NCI-H2081 treated with DMSO at 0.1 percent for 48 hours (cell line): ENCODE measurements at places on chromosomes 1 and 21.

- DNase-seq, result no peak
Measured at GRCh38 chr1:33007190-33008050, 29.3 kb downstream of the AK2 start.

GRCh38 chr1:43282220-43283195 lies 2.9 kb downstream of the C1orf210 start:
- DNase-seq, result no peak

DNA sequence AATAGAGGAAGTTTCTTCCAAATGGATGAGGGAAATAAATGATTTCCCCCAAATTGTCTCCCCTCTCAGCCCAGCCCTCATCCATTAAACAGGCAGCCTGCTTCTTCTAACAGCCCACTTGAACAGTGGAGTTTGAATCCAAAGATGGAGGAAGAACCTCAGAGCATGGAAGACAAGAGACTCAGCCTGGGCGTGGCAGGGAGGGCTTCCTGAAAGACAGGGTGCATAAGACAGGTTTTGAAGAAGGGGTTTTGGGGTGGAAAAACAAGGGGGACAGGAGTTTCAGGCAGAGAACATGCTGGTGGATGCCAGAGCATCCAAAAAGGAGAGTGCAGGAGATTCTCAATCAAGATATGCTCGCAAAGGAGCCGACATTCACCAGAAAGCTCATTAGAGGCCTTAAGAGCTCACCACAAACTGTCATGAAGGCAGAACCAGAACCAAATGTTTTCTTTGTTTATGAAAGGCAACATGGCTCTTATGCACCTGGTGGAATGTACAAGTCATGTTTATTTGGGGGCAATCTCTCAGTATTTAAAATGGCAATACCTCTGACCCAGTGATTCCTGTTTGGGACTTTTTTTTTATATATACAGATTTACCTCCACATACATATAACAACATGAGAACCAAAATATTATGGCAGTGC lies 26.5 kb upstream of the TSPEAR start:
- DNase-seq, result no peak

DNA sequence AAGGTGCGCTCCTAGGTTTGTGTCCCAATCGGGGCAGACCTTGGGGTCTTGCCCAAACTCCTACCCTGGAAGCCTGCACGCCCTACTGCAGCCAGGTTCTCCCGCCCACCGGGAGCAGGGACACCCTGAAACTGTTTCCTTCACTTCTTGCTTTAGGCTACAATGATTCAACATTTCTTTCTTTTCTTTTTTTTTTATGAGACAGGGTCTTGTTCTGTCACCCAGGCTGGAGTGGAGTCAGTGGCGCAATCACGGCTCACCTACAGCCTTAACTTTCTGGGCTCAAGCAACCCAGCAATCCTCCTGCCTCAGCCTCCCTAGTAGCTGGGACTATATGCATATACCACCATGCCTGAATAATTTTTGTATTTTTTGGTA lies 75.8 kb downstream of the ITPKB start:
- DNase-seq, result no peak

- no peak for DNase-seq
Measured at GRCh38 chr1:224149709-224150108, 33.3 kb upstream of the DEGS1 start.

DNA sequence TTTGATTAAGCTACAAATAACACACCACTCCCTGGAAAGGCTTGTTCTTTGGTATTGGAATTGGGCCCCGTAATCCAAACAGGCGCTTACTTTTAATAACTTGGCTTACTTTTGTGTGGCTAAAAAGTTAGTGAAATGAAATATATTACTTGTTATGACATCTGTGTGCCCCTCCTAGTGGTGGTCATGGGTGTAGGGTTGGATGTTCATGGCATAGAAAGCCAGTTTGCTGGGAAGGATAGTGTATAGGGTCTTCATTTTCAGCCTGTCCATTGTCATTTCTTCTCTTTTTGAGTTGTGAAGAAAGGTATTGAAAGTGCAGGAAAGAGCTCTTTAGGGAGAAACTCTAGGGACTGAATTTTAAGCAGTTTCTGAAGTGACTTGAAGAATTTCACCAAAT lies 5.9 kb downstream of the CDC14A start:
- no peak for DNase-seq

DNA sequence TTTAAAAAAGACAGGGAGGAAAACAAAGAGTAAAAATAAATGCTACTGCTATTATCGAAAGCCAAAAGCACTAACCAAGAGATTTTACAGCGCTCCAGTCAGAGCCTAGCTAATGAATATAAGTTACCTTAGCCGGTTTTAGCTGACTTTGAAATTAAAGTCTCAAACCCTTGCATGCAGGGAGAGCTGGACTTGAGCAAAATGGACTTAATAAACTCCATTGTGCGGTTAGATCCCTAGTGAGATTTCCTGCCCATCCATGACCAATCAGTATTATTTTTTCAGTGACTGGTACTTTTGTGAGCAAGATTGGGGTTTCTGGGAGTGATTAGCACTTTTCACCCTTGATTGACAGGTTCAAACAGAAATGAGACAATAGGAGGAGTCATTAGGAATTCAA lies 333.4 kb upstream of the ADGRL2 start:
- DNase-seq, result no peak

- DNase-seq, result no peak
Measured at GRCh38 chr1:22608361-22608760, 28.1 kb upstream of the C1QA start.

DNA sequence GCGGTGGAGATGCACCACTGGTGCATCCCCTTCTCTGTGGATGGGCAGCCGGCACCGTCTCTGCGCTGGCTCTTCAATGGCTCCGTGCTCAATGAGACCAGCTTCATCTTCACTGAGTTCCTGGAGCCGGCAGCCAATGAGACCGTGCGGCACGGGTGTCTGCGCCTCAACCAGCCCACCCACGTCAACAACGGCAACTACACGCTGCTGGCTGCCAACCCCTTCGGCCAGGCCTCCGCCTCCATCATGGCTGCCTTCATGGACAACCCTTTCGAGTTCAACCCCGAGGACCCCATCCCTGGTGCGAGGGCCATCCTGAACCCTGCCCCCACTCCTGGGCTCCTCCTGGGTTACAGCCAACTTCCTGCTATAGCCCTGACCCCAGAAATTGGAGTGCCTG lies 13.0 kb downstream of the NTRK1 start:
- no peak for DNase-seq

GRCh38 chr1:192609110-192610079 lies 26.6 kb upstream of the RGS13 start:
- DNase-seq, result no peak

DNA sequence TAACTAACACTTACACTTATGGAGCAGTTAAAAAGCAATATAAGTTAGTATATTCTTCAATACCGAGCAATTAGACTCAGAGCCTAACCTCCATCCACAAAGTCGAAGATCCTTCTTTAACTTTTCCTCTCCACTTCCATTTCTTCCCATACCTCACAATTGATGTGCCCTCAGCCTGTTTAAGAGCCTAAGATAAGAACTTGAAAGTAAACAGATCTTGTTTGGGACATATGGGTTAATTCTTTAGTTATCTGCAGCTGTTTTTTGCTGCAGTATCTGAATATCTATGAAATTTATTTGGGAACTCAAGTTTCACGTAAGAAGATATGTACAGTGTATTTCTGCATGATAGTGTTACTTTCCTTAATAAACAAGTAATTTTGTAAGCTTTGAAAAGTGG lies 51.5 kb downstream of the MIGA1 start:
- no peak for DNase-seq

DNA sequence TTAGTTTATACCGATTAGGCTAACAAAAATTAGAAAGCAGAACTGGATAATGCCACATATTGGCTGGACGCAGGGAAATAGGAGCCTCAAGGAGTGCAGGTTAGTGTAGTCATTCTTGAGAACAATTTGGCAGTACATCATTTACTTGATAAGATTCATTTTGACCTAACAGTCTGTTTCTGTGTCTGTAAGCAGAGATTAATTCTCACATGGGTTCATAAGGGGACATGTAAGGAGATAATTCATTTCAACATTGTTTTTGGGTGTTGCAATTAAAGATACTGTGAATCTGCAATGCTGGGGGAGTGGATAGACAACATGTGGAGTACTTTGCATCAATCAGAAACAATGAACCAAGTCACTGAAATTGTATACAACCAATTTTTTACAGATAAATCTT lies 32.0 kb downstream of the AGO3 start:
- no peak for DNase-seq

GRCh38 chr1:29644812-29645211 lies 408.5 kb downstream of the PTPRU start:
- no peak for DNase-seq
